Gastrocnemius medialis (tissue), 4 donors: ENCODE measurements at places on chromosomes 3 and 15. TPM values are rescaled to one million over a fixed set of nuclear protein-coding genes. Genes with fewer than 3 reads are reported as not detected.

The EXD1 gene
- total RNA-seq: not detected

- DNase-seq: no peak
Observed at GRCh38 chr3:63920001-63920400, 7.8 kb upstream of the SCAANT1 start.

DNA sequence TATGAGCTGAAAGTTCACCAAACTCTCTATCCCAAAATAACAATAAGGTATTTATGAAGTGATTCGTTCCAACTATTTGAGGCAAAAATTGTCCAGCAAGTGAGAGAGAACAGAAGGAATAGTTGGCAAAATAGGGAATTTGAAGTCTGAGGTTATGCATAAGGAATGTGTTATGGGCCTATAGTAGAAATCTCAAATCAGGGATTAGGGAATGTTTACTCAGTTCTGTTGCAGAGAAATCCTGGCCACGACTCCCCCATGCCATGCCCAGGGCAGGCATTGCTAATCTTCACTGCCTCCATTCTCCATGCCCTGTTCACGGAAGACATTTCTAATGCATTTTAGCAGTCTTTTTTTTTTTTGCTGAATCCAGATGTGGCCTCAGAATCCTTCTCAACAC is 58.6 kb downstream of the FLNB start:
- no peak for DNase-seq

DNA sequence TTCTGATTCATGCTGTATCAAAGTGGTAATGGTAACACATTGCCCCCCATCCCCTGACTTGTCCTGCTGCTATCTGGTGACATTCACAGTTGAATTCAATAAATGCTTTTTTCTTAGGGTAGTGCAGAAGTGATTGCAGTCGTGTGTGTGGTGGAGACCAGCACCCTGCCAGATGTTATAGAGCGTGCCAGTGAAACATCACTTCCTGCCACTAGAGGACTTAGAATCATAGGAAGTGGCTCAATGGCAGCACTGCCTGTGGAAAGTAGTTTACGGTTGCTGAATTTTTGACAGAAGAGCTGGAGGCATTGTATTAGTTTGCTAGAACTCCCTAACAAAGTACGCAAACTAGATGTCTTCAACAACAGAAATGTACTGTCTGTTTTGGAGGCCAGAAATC is 37.4 kb upstream of the P2RY12 start:
- DNase-seq: no peak

DNA sequence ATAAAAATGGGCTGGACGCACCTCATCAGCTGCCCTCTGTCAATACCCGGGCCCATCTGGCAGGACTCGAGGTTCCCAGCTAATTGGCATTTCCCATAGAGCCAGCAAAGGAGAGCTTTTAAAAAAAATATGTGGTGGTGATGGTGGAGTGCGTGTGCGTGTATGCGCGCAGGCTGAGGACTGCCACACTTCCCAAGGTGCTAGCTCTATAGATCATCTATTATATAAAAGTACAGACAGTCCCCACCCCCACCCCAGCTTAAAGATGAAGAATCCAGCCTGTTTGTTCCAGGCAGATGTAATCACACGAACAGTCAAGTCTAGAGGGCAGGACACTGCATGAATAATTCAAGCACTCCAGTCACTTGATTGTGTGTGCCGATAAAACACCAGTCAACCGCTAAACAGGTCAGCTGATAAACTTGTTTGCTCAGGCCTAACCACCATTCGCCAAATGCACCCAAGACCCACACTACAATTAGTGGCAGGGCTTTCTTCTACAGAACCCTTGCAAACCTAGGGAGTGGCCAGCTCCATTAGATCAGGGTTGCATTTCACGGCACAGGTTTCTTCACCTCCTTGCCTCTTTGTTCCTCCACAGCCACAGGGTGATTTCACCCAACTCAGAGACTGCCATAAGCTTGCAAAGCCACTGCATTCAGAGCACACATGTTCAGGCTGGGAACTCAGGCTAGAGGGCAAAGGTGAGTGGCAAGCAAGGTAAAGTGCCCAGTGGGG is 5.8 kb downstream of the TLE3 start:
- no peak for DNase-seq

GRCh38 chr15:89087830-89088604 is at the start of gene ABHD2:
Gene ABHD2 (plus strand): TSS chr15:89088456. CDS start chr15:89116328, 27,872 bp downstream.
- peak; percentile 99 for DNase-seq

DNA sequence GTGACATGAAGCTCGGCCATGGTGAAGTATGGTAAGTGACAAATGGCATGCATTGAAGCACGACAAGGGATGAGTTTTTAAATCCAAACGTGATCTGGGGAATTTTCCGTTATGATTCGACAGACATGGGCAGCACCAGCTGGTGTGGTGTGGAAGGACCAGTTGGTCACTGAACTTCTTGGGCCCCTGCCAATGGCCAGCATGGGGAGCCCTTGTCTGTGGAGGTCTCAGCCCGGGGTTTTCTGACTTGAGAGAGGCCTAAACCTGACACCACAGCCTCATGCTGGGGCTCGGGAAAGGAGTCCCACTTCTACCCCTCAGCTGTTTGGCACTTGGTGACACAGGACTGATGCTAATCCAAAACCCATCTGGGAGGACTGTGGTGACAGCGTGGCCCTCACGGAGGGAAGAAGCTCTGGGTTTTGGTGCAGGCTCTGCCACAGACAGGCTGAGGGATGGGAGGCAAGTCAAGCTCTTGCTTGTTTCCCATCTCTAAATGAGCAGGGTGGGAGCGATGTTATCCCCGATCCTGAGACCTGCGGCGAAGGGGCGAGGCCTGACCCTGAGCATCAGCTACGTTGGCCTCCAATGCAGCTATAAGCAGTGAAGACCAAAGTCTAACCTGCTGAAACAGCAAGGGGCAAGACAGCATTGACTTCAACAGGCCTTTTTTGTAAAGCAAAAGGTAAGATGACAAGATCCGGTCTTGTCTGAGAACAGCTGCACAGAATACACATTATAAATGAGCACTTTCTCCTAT is 69.5 kb downstream of the ATP1B3 start:
- DNase-seq: no peak

GRCh38 chr15:51924156-51925068 is 47.2 kb downstream of the LEO1 start:
- peak; percentile 17 for DNase-seq

The ATP13A4 gene
- total RNA-seq: not detected

GRCh38 chr3:135967867-135968266 is 2.3 kb downstream of the PPP2R3A start:
- DNase-seq: no peak

DNA sequence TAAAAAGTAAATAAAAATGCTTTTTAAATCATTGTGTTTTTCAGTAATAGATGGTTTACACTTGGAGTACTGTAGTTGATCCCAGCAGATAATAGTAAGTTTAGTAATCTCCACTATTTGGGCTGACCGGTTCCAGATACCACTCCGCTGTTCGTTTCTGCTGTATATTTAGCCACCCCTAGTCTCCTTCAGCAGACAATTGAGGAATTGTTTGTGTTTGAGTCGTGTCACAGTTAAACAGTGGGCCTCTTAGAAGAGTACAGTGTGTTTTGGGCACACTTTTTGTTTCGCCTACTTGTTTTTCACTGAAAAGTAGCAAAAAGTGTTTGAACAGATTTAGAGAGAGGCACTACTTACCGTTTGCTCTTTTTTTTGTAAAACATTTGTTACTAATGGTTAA is 33.2 kb downstream of the PAK2 start:
- DNase-seq: no peak

The PLCB2 gene
- total RNA-seq: 0.72 TPM

GRCh38 chr3:109559389-109559788 is 222.0 kb upstream of the DPPA4 start:
- no peak for DNase-seq

- no peak for DNase-seq
Observed at GRCh38 chr3:195194559-195195206, 76.3 kb downstream of the XXYLT1 start.

The ADAMTS9 gene
- total RNA-seq: 4.8 TPM

The C2CD4B gene
- total RNA-seq: 1.9 TPM

- no peak for DNase-seq
Observed at GRCh38 chr3:37810848-37811247, 50.8 kb upstream of the CTDSPL start.

GRCh38 chr15:90553248-90553745 is 23.6 kb downstream of the CRTC3 start:
- no peak for DNase-seq

GRCh38 chr3:40593351-40593750 is 68.6 kb downstream of the ZNF621 start:
- no peak for DNase-seq

- DNase-seq: no peak
Observed at GRCh38 chr3:12828751-12829150, 12.6 kb downstream of the RPL32 start.

- DNase-seq: no peak
Observed at GRCh38 chr3:8567784-8568575, 66.4 kb downstream of the LMCD1 start.

- DNase-seq: no peak
Observed at GRCh38 chr3:57062101-57062631, 1.7 kb downstream of the SPATA12 start.

The HDC gene
- total RNA-seq: 0.20 TPM

DNA sequence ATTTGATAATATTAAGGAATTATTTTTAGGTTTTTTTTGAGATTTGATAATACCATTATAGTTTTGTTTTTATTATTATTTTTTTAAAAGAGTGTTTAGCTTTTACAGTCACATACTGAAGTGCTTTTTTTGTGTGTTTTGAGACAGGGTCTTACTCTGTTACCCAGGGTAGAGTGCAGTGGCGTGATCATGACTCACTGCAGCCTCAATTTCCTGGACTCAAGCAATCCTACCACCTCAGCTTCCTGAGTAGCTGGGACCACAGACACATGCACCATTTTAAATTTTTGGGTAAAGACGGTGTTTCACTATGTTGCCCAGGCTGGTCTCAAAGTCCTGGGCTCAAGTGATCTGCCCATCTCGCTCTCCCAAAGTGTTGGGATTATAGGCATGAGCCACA is 73.0 kb downstream of the SUMF1 start:
- DNase-seq: no peak

DNA sequence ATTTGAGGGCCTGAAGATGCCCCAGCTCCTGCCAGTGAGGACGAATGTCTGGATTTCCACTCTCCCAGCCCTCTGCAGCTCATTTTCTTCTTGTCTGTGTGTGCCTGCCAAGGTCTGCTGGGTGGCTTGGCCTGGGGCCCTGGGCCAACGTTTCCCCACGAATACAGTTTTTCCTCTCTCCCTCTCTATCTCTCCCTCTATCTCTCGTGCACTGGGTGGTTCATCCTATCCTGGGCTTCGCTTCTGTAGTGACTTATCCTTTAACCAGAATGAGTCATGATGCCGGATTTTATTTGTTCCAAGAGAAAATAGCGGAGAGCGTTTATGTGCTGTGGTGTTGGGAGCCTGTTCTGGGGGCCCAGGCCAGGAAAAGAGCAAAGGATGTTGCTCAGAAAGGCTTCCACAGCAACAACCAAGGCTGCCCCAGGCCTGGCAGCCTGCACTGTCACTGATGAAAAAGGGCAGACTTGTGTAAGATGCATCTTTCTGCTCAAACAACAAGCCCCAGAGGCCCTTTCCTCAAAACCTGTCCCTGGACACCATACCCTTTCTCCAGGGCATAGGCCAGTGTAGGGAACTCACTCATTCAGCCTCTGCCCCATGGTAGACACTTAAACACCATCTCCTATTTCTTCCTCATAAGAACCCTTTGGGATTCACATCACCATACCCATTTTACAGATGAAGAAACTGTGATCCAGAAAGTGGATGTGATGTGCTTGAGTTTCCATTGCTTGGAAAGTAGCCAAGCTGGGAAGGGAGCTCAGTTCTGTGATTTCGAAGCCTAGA is 47.3 kb downstream of the ITGA11 start:
- DNase-seq: no peak

The COPB2 gene
- 38.9 TPM for total RNA-seq

GRCh38 chr3:192636517-192637444 is 90.6 kb downstream of the FGF12 start:
- no peak for DNase-seq

DNA sequence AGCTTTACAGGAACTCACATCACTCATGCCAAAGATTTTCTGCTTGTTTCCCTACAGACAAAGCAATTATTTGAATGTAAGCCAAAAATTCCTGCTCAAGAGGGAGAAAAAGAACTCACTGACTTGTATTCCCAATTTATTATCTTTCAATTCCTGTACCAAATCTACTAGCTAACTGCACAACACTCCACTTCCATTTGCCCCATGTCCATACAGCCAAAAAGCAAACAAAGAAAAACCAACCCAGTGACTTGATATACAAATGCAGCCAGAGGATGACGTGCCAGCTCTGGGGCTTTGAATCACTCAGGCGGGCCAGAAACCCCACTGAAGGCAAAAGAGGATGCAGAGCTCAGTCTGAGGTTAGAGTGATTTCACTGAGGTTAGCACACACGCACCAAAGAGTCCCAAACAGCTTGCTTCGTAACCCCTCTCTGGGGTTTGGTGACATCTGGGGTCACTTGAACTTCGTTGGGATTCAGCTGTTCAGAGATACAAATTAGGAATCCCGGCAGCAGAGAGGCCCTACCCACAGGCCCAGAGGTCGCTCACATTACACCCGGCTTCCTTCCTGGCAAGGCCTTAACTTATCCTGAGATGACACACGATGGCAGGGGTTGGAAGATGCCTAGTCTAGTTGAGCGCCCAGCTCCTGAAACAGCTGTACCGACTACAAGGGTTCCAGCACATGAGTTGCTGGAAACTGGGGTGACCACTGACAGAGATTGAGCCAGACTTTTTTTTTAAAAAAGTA is 1.6 kb downstream of the RFTN1 start:
- DNase-seq: peak; percentile 45

- no peak for DNase-seq
Observed at GRCh38 chr3:150739200-150739863, 23.6 kb downstream of the SIAH2 start.

DNA sequence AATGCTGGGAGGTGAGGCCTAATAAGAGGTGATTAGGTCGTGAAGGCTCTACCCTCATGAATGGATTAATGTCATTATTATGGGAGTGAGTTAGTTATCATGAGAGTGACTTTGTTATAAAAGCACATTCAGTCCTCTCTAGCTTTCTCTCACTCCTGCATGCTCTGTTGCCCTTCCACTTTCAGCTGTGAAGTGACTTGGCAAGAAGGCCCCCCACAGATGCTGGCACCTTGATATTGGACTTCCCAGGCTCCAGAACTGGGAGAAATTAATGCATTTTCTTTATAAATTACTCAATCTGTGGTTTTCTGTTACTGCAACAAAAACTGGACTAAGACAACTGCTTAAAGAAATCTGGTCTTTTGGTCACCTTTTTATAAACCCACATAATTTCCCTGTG is 144.3 kb downstream of the FBN1 start:
- no peak for DNase-seq

DNA sequence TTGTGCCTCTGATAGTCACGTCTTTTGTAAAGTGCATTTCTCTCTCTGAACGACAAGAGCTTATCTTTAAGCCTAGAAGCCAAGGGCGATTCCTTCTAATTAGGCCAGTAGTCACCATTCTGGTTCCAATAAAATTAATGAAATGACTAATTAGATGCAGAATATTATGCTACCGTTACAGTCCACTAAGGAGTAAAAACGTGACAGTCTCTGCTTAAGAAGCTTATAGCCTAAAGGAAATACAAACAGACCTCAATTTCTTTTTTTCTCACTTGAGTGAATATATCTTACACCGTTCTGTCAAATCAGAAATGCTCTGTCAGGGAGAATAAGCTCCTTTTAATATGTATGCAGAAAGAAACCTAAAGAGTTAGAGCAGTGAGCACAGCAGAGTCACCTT is 236.1 kb downstream of the CD47 start:
- no peak for DNase-seq

GRCh38 chr3:112794622-112795172 is 52.0 kb downstream of the CD200R1L start:
- no peak for DNase-seq
